ENCODE measurements at places on chromosomes 12 and 14. TPM values are rescaled to one million over a fixed set of nuclear protein-coding genes. Genes with fewer than 3 reads are reported as not detected.

MSRB3 gene
- total RNA-seq = 19.1 TPM

BCL2L2 gene
- 22.3 TPM for total RNA-seq

GRCh38 chr14:80152763-80153162 is 58.5 kb downstream of the DIO2 start:
- DNase-seq = no peak

GRCh38 chr12:58262796-58263195 is 321.4 kb downstream of the ATP23 start:
- peak; percentile 52 for DNase-seq

GRCh38 chr12:102917026-102917787 is at the start of gene PAH:
Gene PAH (minus strand): TSS chr12:102917244. CDS start chr12:102917130, 114 bp downstream.
- DNase-seq = no peak

GRCh38 chr14:51845811-51846210 is 14.6 kb upstream of the GNG2 start:
- DNase-seq = no peak

All from SJCRH30 (cell line).